ENCODE measurements at places on chromosomes 1 and 21. TPM values are rescaled to one million over a fixed set of nuclear protein-coding genes. Genes with fewer than 3 reads are reported as not detected.
A peak's percentile ranks its signal among the peaks of the same experiment; 100 is the strongest.

DNA sequence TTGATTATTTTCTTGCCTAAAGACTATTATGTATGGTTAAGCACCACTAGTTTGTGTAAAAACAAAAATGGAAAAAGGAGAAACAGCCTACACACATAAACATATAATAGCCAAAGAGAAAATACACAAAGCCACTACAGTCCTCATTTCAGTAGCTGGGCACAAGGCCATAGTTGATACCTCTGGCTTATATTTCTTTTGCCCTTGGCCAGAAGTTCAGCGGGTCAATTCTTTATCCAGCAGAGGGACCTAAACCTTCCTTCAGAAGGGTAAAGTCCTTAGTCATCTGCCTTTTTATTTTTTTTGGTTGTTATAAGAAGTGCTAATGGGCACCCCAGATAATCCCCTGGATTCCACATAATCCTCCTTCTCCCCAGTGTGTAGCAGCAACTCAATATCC lies 134.1 kb downstream of the PIGK start:
- no peak for DNase-seq

GRCh38 chr1:218785928-218786327 lies 387.8 kb upstream of the LYPLAL1 start:
- no peak for DNase-seq

DNA sequence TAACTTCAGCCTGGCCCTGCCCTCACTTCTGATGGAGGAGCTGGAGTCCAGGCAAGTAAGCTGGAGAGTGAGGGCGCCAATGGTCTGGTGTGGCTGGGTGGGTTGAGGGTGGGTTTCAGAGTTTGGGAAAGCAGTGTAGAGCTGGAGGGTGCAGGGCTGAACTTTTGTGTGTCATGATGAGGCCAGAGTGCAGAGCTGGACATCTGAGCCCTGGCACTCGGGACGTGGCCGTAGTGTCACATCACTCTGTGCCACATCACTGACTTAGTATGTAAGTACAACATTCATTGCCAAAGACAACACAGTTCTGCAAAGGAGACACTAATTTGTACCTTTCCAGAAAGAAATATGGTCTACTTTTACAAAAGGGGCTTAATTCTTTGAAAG lies 15.8 kb downstream of the SPATA46 start:
- DNase-seq, result no peak

DNA sequence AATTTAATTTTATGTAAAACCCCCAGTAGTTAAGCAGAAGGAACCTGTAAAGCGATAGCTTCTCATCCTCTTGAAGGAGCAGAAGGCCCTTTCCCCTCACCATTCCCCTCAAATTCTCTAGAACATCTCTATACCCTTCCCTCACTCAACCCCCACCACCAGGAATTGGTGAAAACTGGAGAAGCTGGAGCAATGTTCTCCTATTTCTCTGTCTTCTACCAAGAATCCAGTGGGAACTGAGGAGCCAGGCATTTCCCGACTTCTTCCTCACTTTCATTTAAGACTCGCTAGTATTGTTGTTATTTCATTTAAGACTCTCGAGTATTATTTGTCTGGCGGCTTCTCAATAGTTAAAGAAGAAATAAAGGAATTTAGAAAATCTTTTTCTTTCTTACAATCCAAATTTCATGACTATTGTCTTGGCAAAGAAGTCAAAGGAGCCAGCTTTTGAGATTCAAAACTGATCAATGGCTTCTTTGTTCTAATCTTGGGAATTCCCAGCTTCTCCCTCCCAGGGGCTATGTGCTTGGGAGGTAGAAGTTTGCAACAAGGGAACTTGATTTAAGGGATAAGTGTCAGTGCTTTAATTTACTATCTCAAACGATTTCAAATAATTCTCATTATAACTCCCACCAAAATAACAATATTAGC lies 253.3 kb upstream of the ADGRL2 start:
- DNase-seq, result no peak

DNA sequence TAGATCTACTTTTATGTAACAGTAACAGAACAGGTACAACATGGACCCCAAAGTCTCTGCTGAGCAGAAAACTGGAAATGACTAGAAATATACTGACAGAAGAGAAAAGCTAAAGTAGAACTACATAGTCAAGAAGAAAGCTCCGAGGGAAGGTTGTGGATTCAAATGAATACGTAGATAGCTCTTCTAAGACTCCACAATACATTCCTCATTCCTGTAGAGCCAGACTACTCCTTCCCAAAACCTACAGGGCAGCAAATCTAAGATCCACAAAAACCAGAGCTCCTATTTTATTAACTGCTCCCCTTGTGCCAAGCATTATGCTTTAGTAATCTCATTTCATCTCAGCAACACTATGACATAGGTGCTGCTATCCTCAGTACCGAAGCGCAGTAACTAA lies 35.2 kb downstream of the ARID4B start:
- no peak for DNase-seq

- DNase-seq, result peak; percentile 91
These were observed 11.4 kb downstream of the FAM229A start for GRCh38 chr1:32350785-32351398.

DNA sequence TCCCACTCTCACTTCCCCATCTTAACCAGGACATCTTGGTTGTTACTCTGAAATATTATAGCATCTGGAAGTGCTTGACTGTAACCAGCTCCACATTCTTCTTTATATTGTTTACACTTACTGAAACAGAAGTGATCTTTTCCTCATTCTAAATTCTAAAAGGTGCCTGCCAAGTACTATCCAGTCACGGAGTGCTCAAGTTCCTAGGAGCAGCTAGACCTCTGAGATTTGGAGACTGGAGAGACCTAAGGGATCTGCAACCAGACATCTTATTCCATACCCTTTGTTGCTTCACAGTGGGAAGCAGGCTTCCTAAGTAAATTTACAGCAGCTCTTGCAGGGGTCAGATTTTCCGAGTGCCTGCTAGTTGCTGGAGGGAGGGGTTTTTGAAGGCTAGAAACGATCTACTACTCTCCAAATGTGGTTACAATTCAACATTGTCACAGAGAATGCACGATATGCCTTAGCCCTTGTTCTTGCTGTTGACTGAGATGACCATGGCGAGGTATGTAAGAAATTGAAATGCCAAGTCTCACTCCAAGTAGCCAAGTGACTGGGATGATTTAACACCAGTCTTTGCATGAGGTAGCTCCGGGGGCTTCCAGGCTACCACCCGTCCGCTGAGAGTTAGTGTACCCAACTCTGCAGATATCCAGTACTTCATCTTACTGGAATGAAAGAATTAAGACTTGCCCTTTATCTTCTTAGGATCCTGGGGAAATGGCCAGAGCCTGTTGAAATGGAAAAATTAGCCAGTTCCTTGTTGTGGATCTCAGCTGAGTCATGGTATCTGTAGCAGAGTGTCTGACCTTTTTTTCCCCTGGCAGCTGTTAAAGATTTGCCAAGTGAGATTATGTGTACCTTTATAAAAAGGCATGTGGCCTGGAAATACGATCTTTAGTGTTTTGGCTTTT lies 150.8 kb downstream of the MAST2 start:
- peak; percentile 83 for DNase-seq

DNA sequence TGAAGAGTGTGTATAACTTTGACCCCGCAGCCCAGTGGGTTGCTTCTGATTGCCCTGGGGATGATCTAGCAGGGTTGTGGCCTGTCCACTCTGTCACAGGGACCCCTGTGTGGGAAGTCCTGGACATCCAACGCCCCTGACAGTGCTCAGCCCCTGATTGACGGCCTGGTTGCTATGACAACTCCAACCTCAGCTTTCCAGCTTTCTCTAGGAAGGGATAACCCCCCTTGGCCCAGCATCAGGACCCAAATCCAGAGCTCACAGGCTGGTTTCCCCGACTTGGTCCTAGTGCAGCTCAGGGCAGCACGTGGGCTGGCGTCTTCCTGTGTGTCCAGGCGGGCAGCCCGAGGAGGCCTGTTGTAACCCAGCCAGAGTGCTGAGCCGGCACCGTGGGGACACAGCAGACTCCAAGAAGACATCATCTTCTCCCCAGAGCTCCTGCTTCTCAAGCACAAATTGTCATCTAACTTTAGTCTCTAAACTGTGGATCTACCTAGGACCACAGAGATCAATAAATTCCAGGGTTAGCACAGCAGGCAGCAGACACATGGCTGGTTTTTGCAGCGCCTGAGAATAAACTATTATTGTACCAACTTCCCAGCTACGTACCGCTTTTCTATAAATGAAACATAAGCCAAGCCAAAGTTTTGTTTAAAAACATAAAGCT lies 18.9 kb upstream of the PDXK start:
- no peak for DNase-seq

- no peak for DNase-seq
These were observed 414.5 kb downstream of the ADGRL2 start for GRCh38 chr1:82215056-82215852.

- peak; percentile 69 for DNase-seq
These were observed 78.0 kb downstream of the STUM start for GRCh38 chr1:226626577-226626956.

DNA sequence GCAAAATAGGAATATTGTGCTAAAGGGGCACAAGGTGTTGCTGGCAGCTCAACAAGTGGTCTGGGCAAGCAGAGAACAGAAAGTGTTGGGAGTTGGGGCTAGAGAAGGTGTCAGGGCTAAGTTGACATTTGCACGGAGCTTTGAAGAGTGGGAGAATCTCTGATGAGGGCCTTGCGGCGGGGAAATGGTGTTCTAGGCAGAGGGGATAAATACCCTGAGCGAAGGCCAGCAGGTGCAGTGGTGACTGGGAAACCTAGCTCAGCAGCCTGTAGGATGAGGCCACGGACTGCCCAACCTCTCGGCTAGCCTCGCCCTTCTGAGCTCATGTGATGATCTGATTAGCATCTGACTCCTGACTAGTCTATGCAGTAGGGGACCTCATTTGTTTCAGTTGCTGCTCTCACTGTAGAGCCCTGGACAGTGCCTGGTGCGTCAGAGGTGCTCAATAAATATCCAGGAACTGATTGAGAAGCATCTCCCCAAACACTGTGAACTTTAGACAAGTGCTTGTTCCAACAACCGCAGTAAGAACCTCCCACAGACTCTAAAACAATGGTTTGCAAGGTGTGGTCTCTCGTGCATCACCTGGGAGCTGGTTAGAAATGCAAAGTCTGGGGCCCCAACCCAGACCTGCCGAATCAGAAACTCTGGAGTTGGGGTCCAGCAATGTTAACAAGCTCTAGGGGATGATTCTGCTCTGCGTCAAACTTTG lies 1.0 kb upstream of the FOXO6 start:
- peak; percentile 65 for DNase-seq

- no peak for DNase-seq
These were observed 144.5 kb upstream of the DNAH14 start for GRCh38 chr1:224785040-224785328.

HECTD3 gene
- 27.6 TPM for total RNA-seq

OR2L2 gene
- total RNA-seq, result not detected

NPPB gene
- total RNA-seq, result 3.9 TPM

CFAP107 gene
- not detected for total RNA-seq

JAM2 gene
- total RNA-seq, result 1.8 TPM

NFYC gene
- 38.6 TPM for total RNA-seq

MIGA1 gene
- total RNA-seq, result 18.1 TPM

SOX13 gene
- 11.5 TPM for total RNA-seq

Measured in hepatocyte (in vitro differentiated cells).